MV-4-11 (cell line): ENCODE measurements at places on chromosomes 6 and 20.

GRCh38 chr6:14467591-14467990 lies 350.0 kb downstream of the CD83 start:
- DNase-seq = no peak

- DNase-seq = no peak
These were observed 274.1 kb downstream of the TFAP2A start for GRCh38 chr6:10140824-10141223.

GRCh38 chr6:47794577-47795135 lies 12.8 kb downstream of the OPN5 start:
- DNase-seq = no peak

DNA sequence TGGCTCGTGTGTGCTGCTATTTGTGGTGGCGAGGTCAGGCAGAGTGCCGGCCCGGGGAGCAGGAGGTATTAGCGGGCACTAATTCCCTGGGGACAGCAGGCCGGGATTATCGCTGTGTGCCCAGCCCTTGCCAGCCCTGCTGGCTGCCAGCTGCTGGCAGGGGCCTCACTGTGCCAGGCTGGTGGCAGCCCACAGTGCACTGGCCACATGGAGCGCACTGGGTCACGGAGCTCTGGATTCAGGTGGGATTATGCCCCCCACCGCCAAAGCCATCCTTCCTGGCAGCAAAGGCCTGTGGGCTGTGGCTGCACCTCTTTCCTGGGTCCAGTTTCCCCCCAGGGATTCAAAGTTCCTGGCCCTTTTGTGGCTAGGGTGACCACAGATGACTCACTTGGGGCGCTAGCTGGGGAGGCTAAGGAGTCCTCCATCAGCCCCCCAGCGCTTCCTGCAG lies 59.7 kb downstream of the YTHDF1 start:
- no peak for DNase-seq

DNA sequence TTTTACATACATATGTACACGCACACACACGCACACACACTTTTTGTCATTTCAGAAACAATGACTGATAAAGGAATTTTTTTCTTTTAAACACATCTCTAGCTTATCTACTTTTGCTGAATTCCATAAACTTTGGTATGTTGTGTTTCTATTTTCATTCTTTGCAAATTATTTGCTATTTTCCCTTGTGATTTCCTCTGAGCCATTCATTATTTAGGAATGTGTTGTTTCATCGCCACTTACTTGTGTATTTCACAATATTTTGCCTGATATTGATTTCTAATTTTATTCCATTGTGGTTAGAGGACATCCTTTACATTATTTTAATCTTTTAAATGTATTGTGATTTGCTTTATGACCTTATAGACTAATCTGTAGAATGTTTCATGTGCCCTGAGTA lies 23.6 kb upstream of the OR2J2 start:
- DNase-seq = no peak

DNA sequence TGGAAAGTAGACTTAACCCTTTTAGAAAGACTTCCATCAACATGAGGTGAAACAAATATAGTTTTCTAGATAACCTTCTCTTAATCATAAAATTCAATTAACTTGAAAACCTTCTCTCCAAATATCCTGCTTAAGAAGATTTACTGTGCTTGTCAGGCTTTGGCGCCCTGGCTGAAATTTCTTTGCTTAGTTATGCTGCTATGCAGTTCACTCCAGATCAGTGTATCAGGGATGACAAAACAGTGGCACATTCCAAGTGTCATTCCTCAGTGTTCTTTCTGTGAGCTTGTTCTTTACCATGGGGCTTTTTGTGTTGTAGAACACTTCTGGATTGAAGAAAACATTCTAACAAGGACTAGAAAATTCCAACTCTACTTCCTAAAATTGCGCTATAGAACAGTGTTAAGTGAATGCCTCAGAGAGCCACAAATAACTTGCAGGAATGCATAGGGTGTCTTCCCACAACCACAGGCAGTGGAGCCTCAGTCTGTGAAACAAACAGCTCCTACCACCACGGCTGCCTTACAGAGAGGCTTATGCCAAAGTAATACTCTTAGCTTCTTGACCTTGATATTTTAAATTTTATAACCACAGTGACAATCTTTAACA lies 443.6 kb downstream of the CDC5L start:
- no peak for DNase-seq

- DNase-seq = no peak
These were observed 708.3 kb downstream of the HDGFL1 start for GRCh38 chr6:23277521-23278179.

DNA sequence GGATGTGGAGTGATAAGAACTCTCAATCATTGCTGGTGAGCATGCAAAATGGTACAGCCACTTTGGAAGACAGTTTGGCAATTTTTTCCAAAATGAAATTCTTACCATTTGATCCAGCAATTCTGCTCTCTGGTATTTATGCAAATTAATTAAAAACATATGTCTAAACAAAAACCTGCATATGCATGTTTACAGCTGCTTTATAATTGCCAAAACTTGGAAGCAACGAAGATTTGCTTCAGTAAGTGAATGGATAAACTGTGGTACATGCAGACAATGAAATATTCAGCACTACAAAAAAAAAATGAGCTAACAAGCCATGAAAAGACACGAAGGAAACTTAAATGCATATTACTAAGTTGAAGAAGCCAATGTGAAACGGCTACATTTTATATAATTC lies 55.5 kb upstream of the SMLR1 start:
- no peak for DNase-seq

- DNase-seq = peak; percentile 25
These were observed 8.1 kb upstream of the DDR1 start for GRCh38 chr6:30876039-30876730.

DNA sequence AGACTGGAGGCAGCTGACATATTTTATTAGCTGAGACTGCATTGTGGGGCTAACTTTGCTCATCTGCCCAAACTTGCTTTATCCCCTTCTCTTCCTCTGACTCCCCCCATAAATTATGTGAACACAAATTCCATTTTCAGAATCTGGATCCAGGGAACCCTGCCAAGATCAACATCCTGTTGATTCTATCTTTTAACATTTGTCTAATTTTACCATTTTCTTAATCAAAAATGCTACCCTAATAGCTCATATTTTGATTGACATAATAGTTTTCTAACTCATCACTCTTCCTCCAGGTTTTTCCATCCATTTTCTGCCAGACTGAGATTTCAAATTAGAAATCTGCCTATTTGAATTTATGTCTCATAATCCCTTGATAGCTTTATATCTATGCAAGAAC lies 184.7 kb upstream of the PRSS16 start:
- no peak for DNase-seq

DNA sequence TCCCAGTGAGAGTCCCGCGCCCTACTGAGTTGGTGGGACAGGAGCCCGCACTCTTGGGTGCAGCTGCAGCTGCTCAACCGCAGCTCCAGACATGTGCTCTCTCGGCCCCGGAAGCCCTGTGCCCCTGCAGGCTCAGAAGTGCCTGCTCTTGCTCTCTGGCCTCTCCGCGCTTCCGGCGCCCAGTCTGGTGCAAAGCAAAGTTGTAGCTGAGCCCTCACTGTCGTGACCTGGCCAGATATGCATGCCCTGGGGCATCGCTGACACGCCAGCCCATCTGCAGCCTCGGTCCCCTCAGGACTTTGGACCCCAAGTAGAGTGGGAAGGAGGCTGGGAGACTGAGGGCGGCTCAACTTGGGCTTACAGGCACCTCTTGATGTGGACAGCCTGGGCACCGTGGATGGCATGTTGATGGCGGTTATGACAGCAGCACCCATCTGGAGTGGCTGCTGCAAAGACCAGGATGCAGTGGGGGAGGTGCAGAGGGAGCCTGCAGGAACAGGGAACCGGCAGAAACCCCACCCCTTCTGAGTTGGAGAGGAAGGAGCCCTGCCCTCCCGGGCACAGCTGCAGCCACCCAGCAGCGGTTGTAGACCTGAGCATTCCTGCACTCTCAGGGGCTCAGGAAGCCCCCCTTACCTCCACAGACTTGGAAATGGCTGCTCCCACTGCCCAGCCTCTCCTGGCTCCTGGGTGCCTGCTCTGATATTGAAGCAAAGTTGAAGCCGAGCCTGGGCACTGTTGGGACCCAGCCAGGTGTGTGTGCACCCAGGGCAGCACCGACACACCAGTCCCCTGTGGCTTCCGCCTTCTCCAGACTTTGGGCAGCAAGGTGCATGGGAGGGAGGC lies 462.6 kb downstream of the TBC1D32 start:
- no peak for DNase-seq

DNA sequence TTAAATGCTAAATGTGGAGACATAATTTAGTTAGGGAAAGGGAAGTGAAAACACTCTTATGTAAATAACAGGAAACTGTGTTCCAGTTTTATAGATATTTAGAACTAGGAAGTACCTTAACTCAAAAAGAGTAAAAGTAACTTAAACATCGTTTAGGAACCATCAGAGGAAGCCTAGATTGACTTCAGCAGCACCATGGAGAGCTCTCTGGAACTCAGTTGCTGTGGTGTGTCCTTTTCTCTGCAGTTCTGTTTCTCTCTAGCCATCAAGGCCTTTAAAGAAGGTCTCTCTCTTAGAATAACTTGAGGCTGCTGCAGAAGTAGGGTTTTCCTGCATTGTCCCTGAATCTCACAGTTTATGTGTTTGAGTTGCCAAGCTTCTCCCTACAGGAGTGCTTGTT lies 26.9 kb downstream of the CLVS2 start:
- peak; percentile 46 for DNase-seq

GRCh38 chr20:32304131-32304746 lies 26.8 kb downstream of the KIF3B start:
- no peak for DNase-seq

- no peak for DNase-seq
These were observed 2.6 kb downstream of the MICA start for GRCh38 chr6:31405996-31406395.

DNA sequence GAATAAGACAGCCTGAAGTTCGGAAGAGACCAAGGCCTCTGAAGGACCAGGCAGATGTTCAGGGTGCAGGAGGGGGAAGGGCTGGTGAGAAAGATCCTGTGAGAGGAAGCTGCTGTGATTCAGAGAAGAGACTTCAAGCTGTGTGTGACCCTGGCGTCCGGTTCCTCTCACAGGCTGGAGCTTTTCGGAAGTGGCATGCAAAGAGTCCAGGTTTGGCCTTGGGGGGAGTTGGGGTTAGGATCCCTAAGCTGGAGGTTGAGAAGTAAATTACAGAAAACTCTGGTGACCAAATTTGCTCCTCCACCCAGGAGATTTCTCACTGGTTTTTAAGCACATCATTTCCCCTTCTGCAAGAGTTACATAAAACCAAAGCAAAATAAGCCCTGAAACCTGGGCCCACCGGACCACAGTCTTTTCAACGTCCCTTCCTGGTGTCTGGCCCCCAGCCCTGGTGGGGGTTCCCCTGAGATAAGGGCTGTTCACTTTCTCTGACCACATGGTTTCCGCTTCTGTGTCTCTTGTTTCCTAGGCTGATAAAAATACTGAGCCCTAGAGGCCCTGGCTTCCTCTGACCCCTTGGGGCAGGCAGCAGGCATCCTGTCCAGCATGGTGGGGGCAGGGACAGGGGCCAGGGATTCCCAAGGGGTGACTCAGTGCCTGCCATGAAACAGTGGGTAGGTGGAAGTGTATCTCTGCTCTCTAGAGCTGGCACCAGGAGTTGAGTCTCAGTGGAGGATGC lies 12.0 kb upstream of the LTA start:
- peak; percentile 98 for DNase-seq

DNA sequence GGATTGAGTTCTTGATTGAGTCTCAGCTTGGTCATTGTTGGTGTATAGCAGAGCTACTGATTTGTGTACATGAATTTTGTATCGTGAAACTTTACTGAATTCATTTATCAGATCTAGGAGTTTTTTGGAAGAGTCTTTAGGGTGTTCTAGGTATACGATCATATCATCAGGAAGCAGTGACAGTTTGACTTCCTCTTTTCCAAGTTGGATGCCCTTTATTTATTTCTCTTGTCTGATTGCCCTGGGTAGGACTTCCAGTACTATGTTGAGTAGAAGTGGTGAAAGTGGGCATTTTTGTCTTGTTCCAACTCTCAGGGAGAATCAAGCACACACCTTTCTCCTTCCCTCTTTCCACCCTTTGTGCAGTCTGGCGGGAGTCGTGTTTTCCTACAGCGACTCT lies 26.4 kb downstream of the RPP40 start:
- peak; percentile 18 for DNase-seq

DNA sequence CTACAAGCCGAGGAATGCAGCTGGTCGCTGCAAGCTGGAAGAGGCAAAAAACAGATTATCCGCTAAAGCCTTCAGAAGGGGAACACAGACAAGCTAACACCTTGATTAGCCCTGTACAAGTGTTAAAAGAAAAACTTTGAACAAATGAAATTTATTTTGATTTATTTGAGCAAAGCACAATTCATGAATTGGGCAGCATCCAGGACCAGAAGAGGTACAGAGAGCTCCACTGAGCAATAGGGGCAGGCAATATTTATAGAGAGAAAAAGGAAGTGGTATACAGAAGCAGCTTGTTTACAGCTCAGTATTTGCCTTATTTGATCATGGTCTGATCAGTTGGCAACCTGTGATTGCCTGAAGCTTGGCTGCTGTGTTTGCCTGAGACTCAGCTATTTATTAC lies 17.6 kb downstream of the HLA-DOB start:
- no peak for DNase-seq

GRCh38 chr20:53004267-53004813 lies 32.2 kb downstream of the TSHZ2 start:
- no peak for DNase-seq

DNA sequence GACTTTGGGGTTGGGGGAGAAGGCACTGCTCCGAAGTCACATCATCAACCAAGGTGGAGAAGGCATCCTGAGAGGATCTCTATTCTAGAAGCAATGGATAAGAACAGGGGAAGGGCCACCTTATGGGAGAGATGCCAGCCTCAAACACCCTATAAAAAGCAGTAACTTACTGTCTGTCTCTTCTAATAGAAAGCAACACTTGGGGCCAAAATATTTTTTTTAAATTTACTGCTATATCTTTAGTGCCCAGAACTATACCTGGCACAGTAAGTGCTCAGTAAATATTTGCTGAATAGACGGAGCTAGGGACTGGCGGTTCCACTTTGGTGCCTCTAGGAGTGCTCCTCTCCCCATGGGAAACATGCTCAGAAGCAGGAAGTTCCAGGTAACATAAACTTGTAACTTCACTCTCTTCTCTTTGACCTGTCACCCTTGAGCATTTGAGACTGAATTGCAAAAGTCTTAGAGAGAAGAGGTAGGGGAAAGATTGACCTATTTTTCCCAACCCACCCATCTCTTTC lies 807 bp upstream of the OTOR start:
- no peak for DNase-seq

DNA sequence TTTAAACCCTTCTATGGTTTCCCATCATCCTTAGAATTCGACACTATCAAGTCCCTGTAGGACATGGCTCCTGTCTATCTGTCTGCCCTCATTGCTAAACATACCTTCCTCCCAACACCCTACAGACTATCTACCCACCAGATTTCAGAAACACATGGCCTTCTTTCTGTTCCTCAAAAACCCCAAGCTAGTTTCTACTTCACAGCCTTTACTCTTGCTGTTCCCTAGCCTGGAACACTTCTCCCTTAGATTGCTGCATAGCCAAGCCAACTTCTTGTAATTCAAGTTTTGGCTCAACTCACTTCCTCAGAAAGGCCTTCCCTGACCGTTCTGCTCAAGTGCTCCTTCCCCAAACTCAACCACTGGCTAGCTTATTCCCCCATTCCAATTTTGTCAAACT lies 156.2 kb downstream of the BTBD9 start:
- peak; percentile 99 for DNase-seq
